Kidney capillary endothelial cell (primary cell): ENCODE measurements at places on chromosomes 2 and 18.
A peak's percentile ranks its signal among the peaks of the same experiment; 100 is the strongest.

DNA sequence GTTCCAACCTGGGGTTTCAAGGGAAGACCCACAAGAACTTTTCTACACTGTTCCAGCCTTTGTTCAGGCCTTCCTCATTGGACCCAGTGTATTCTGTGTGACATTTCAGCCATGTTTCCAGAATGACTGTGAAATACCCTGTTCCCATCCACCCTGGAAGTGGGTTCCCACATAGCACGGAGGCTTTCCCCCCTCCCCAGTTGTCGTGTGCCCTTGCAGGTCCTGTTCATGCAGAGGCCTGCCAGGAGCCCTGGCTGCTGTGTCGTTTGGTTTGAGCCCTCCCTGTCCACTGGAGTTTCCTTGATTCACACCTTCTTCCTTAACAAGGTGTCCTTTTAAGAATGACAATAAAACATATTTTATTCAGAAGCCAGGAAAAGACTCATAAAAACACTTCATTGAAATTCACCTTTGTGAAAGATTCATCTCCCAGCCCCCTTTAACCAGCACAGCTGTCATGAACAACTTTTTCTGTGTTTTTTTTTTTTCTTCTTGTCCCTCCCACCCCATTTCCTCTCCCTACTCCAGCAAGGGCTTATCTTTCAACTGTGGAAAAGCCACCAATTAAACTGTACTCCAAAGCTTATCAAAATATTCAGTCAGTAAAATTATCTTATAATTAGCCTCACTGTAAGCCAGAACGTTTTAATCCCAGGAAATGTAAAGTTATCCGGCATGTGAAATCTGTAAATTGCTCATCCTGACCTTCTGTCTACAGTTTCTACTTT is 106.4 kb downstream of the ACOXL start:
- no peak for DNase-seq

GRCh38 chr2:208545403-208546042 is 138.9 kb downstream of the PTH2R start:
- DNase-seq, result no peak

DNA sequence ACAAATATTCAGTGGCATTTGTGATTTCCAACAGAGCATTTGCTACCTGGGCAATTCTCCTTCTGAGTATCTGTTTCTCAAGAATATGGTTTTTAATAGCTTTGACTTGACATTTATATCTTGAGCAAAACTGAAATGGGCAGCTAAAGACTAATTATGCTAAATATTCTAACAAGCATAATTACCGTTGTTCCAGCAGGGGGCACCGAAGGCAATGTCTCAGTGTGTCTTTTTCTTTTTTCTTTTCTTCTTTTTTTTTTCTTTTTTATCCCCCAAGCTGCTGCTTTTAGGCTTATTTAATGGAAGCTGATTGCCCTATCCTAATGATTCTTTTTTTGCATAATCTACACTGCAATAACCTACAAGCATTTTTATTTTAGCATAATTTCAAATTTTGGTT is 138.9 kb upstream of the NABP1 start:
- DNase-seq, result no peak

- DNase-seq, result no peak
Observed at GRCh38 chr2:239004274-239005015, 156.6 kb downstream of the TWIST2 start.

DNA sequence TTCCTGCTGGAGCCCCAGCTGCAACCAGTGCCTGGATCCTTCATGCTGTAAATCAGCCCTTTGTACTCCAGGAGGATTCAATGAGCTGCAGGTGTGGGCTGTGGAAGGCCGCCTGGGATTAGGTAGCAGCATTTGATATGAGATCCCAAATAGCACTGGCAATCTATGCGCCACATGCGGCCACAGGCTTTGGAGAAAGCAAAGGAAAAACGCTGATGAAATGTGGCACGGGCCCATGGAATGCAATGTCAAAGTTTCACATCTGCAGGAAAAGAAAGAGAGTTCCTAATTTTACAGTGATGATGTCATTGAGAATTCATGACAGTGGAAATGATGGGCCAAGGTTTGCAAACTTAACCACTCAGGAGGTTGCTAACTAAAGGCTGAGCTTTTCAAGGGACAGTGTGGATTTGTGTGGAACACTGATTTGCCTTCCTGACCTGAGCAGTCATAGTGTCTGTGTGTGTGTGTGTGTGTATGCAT is 216.4 kb upstream of the OSR1 start:
- DNase-seq, result peak; percentile 65

GRCh38 chr2:55804535-55804934 is 110.9 kb upstream of the PNPT1 start:
- no peak for DNase-seq

GRCh38 chr2:168450171-168450570 is 5.9 kb upstream of the CERS6 start:
- DNase-seq, result no peak

DNA sequence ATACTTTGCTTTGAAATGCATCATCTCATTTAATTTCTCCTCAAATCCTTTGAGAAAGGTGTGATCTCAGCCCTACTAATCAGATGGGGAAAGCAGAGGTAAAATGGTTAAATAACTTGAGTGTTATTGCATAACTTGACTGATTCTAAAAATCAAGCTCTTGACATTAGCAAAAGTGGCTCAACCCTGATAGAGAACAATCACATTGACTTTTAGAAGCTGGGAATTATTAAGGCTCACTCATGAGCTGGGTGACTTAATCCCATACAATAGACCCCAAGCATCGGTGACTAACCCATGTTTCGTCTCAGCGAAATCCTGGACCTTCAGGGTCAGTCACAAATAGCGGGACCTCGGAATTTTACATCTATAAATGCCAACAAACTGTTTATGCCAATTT is 378.9 kb downstream of the NBAS start:
- no peak for DNase-seq

DNA sequence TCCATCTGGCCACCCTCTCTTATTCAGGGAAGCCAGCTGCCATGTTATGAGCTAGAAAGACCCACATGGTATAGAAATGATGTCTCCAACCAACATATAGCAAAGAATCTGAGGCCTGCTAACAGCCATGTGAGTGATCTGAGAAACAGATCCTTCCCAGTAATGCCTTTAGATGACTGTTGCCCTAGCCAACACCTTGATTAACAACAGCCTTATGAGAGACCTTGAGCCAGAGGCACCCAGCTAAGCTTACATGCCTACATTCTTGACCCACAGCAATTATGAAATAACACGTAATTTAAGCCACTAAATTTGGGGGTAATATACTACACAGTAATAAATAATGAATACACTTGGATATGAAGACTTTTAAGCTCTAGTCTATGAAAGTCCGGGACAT is 13.0 kb downstream of the KANSL1L start:
- no peak for DNase-seq

- DNase-seq, result no peak
Observed at GRCh38 chr2:239093952-239094351, 246.1 kb downstream of the TWIST2 start.

DNA sequence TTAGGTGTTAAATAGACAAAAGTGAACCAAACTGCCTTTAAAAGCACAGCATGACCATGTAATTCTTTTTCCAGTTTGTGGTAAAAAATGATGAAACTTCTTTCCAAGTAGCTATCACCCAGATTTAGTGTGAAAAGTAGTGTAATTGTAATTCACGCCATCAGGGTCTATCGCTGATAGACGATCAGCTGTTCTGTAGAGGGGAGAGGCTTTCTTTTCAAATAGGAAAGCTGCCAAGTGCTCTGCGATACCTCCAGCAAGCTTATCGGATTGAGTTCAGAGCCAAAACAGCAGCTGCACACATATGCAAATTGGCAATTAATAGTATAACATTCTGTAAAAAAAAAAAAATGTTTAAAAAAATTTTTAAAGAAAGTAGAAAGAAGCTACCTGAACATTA is 61.9 kb upstream of the PSMD14 start:
- DNase-seq, result no peak

DNA sequence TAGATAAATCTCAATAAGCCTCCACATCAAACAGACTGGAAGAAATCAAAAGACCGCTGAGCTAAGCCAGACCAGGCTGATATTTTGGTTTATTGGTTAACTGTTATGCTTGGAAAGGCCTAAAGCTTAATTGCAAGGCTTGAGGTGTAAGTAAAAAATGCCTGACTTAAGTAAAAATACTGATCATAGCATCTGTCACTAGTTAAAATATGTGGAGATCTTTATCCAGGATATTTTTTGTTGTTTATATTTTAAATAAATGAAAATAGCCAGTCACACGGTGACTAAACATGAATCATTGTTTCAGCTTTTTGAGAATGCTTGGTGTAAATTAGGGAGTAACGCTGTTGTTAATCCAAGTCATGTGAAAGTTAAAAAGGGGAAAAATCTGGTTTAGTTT is 127.9 kb downstream of the THADA start:
- peak; percentile 46 for DNase-seq

GRCh38 chr2:139790807-139791752 is 1010.9 kb upstream of the NXPH2 start:
- DNase-seq, result no peak

DNA sequence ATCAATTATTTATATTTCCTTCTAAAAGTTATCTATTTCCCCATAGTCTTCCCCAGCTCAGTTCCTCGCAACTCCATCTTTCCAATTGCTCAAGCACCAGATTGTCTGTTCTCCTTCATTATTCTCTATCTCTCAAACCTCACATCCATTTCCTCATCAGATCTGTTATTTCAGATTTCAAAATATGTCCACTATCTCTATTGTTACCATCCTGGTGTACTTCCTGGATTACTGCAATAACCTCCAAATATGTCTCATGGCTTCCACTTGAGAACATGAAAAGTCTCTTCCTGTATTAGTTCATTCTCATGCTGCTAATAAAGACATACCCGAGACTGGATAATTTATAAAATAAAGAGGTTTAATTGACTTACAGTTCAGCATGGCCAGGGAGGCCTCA is 641.7 kb upstream of the ZEB2 start:
- DNase-seq, result no peak

- DNase-seq, result no peak
Observed at GRCh38 chr2:188628989-188629752, 337.5 kb downstream of the GULP1 start.

- DNase-seq, result no peak
Observed at GRCh38 chr2:26982102-26982742, 11.8 kb downstream of the MAPRE3 start.

GRCh38 chr2:43201016-43201415 is 25.4 kb downstream of the ZFP36L2 start:
- DNase-seq, result no peak

DNA sequence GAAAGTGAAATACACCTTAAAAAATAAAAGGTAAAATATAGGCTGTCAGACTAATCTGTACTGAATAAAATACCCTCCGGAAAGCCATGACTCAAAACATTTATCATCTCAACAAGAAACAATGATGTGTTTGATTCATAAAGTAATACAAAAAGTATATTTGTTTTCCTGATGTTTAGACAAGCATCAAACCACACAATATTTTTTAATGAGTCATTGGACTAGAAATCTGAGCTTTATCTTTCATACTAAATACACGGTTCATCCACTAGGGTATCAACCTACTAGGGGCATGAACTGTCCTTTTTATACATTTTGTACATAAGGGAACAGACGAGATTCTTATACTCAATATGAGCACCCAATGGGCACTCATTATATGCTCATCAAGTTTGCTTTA is 31.3 kb downstream of the CD226 start:
- DNase-seq, result no peak

DNA sequence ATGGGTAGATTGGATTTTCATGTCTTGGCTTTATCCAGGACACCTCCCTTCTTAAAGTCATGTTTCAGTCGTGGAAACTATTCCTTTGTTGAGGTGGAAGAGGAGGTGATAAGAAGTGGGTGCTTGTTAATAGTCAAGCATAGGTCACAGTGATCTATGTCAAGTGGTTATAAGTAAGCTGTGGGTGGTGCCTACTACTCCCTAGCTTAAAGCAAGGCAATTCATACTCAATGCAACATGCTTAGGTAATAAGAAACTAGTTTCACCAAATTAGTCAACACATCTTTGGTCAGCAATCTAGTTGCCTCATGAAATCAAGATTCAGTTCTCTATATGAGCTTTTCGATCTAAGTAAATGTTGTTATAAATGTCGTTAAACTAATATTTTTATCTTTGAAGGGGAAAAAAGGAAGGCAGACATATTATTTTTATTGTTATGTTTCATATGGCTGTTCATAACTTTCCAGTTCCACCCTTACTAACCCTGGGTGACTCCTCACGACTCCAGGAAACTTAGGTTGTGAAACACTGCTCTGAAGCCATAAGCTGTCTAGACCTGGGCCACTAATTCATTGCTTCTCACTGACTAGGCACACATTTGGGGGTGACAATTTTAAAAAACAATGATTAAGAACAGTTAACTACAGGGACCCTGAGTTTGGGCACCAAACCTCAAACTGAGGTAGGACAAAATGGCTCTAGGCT is 5.8 kb upstream of the ABCB11 start:
- no peak for DNase-seq

GRCh38 chr2:223971731-223972130 is 14.5 kb downstream of the MRPL44 start:
- DNase-seq, result no peak

DNA sequence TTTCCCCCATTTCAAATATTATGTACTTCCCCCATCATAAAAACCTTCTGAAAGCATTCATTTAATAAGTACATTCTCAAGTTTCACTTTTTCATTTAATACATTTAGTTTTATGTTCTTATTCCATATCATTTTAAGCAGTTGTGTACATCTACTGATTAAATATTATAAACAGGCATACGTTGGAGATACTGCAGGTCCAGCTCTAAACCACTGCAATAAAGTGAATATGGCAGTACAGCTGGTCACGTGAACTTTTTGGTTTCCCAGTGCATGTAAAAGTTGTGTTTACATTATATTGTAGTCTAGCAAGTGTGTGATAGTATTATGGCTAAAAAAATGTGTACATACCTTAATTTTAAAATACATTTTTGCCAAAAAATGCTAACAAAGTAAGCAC is 48.7 kb downstream of the TET3 start:
- DNase-seq, result no peak

DNA sequence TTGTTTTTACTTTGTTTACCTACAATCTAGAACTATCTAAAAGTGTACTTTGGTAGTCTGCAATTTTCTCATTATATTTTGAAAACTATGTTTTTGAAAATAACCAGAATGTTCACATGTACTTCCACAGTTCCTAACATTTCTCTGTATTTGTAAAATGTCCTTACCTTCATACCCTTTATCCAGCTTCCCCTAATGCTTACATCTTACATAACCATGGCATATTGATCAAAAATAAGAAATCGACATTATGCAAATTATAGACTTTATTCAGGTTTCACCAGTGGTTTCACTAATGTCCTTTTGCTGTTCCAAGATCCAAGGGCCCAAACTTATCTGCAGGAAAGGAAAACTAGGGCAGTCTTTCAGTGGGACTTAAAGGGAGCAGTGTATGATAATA is 114.1 kb downstream of the PLEKHM3 start:
- no peak for DNase-seq

DNA sequence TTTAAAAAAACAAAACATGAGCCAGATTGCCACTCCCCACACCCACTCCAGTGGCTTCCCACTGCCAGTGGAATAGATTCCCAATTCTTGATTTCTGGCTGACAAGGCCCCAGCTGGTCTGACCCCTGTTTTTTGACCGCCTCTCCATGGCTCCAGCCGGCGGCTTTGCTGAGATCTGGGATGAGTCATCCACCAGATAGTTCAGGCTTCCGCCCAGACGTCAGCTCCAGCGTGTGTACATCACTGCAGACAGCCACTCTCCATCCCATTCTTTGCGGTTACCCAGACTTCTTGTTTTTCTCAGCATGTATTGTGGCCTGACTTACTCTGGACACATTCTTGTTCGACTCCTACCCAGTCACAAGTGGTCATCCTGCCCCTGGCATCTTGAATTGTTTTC is 227.9 kb downstream of the GBX2 start:
- DNase-seq, result peak; percentile 76

GRCh38 chr18:55477860-55478581 is 110.0 kb downstream of the TCF4 start:
- peak; percentile 9 for DNase-seq
